Chondrocyte (in vitro differentiated cells): ENCODE measurements at places on chromosomes 11 and 22. TPM values are rescaled to one million over a fixed set of nuclear protein-coding genes. Genes with fewer than 3 reads are reported as not detected.

GRCh38 chr11:123409456-123410217 lies 20.4 kb upstream of the GRAMD1B start:
- no peak overlapping the region for H3K27ac ChIP-seq
- H3K4me1 ChIP-seq: no peaks in the 10 kb centered on the region
- DNase-seq: no peak
- H3K36me3 ChIP-seq: no peaks in the 10 kb centered on the region
- H3K27me3 ChIP-seq: peaks cover 65% of the 10 kb centered on the region

The APOL5 gene
- total RNA-seq: not detected in 3 replicates

- no peak for DNase-seq
- no peaks in the 10 kb centered on the region for H3K27me3 ChIP-seq
- no peak overlapping the region for H3K27ac ChIP-seq
- H3K4me1 ChIP-seq: peaks cover 6% of the 10 kb centered on the region
Measured at GRCh38 chr22:17164392-17165024, 5.4 kb upstream of the HDHD5 start.

The OR4B1 gene
- not detected in 3 replicates for total RNA-seq

GRCh38 chr11:9675691-9676090 lies 11.8 kb downstream of the SWAP70 start:
- H3K36me3 ChIP-seq: peaks cover 1% of the 10 kb centered on the region
- DNase-seq: no peak
- H3K27ac ChIP-seq: peak overlapping the region; percentile 66
- H3K4me3 ChIP-seq: no peak overlapping the region
- no peaks in the 10 kb centered on the region for H3K27me3 ChIP-seq
- peaks cover 36% of the 10 kb centered on the region for H3K4me1 ChIP-seq

The MIOX gene
- total RNA-seq: 0.99 to 1.6 TPM in 2 of 3 replicates, not detected in the other

DNA sequence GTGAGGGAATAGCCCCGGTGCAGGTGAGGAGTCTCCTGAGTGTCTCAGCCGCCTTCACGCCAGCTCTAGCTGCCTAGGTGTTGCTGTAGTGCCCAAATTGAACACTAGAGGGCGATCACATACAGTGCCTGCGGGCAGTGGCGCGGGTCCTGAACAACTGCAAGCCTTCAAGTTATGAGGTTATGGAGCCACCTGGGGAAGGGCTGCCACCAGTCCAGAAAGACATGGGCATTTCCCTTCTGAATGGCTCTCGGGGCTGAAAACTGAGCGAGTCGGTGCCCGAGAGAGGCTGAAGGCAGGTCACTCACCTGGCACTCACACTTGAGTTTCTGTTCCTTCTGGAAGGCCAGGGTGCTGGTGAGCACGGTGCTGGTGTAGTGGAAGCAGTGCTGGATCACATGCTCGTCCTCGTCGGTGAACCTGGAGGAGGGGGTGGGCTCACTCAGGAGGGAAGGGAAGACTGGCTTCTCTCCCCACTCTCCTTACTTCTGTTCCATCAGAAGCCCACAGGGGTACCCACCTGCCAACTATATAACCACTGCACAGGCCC lies 88.4 kb downstream of the PDE2A start:
- peaks cover 77% of the 10 kb centered on the region for H3K27me3 ChIP-seq
- no peak overlapping the region for H3K4me3 ChIP-seq
- peaks cover 19% of the 10 kb centered on the region for H3K4me1 ChIP-seq
- peak; percentile 43 for DNase-seq
- H3K36me3 ChIP-seq: peaks cover 3% of the 10 kb centered on the region

DNA sequence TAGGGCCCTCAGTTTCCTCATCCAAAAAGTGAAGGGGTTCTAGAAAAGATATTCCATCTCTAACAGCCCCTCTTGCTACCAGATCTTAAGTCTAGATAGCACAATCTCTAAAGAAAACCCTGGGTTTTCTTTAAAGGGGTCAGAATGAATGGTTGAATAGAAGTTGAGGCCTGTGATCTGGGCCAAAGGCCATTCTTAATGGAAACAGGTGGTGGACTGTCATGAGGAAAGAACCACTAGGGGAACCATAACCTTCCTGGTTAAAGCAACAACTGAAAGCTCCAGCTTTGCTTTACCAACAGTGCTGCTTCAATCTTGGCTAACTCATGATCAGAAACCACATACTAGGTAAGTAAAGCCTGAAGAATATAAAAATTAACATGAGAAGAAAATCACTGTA lies 1.8 kb downstream of the CELF1 start:
- no peaks in the 10 kb centered on the region for H3K27me3 ChIP-seq
- no peak for DNase-seq
- H3K36me3 ChIP-seq: peaks cover 1% of the 10 kb centered on the region
- H3K27ac ChIP-seq: peak overlapping the region; percentile 98

The DSCAML1 gene
- total RNA-seq: not detected in 3 replicates

DNA sequence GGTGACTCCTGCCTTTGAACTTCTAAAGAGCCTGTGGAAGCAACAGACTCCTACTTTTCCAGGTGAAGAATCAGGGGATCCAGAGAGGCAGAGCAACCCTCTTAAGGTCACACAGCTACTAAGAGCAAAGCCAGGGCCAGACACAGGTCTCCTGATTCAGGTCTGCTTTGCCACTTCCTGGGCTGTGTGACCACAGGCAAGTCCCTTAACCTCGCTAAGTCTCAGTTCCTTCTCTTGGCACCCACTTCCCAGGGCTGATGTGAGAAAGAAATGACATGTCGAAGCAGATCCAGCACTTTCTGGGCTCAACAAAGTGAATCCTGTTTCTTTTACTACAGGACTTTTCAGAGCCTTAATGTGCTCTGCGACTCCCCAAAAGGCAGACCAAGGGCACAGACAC lies 30.2 kb downstream of the UQCR10 start:
- DNase-seq: no peak
- H3K27me3 ChIP-seq: no peaks in the 10 kb centered on the region
- no peak overlapping the region for H3K27ac ChIP-seq
- peaks cover 26% of the 10 kb centered on the region for H3K36me3 ChIP-seq
- peaks cover 28% of the 10 kb centered on the region for H3K4me1 ChIP-seq

- H3K36me3 ChIP-seq: no peaks in the 10 kb centered on the region
- peak overlapping the region; percentile 89 for H3K27ac ChIP-seq
- H3K4me3 ChIP-seq: no peak overlapping the region
- DNase-seq: no peak
- peaks cover 20% of the 10 kb centered on the region for H3K4me1 ChIP-seq
Measured at GRCh38 chr11:118845369-118845768, 38.3 kb upstream of the CXCR5 start.

DNA sequence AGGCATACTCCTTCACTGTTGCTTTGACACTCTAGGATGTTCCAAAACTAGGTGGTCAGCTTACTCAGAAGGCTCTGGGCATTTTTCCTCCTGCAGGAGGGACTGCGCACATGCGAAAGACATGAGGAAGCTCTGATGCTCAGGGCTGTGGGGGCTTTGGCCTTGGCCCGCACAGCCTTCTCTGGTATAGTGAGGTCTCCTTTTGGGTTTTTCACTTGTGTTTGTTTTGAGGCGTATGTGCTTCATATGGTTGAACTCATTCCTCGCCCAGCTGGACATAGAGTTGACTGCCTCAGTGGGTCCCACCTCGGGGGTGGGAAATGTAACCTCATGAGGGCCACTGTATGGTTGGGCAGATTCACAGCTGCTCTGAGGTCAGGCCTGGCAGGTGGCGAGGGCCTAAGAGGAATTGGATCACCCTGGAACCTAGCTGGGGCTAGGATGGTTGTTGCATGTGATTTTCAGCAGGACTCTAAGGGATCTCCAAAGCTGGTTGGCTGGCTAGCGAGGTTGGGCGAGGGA lies 63.7 kb downstream of the PTPRJ start:
- H3K36me3 ChIP-seq: no peaks in the 10 kb centered on the region
- no peak overlapping the region for H3K27ac ChIP-seq
- H3K4me1 ChIP-seq: peaks cover 15% of the 10 kb centered on the region
- no peak overlapping the region for H3K4me3 ChIP-seq
- no peaks in the 10 kb centered on the region for H3K27me3 ChIP-seq

The TREH gene
- not detected in 3 replicates for total RNA-seq

The MUC5AC gene
- total RNA-seq: not detected in 3 replicates

DNA sequence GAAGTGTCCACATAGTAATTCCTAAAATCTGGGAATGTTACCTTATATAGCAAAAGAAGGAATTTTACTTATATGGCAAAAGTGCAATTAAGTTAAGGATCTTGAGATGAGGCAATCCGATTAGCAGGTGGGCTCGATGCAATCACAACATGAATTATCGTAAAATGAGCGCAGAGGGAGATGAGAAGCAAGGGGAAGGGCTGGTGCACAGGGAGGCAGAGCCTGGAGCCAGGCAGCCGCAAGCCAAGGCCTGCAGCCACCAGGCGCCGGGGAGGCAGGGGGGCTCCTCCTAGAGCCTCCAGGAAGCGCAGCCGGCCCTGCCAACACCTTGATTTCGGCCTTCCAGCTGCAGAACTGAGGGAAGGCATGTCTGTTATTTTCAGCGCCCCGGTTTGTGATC lies 85.7 kb downstream of the CELSR1 start:
- H3K27ac ChIP-seq: peak overlapping the region; percentile 1
- no peak overlapping the region for H3K4me3 ChIP-seq
- DNase-seq: no peak
- no peaks in the 10 kb centered on the region for H3K36me3 ChIP-seq
- H3K27me3 ChIP-seq: no peaks in the 10 kb centered on the region

The FIBIN gene
- total RNA-seq: 98.5 to 258 TPM (median 102 TPM) in 3 replicates

DNA sequence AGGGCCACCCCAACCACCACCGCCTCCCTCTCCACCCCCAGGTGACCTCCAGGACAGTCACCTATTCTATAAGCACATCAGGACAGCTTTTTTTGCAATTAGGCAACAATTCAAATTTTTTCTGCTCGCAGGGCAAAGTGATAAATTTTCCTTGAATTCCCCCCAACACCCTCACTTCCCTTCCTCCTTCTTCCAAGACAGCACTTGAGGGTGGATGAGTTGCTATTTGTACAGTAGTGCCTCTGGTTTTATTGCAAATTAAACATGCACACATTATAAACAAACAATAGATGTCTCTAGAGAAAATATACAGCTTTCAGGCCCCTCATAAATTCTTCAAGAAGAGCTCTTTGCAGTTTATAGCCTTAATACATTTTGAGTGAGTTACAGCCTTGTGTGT lies 80.9 kb upstream of the USP47 start:
- peaks cover 1% of the 10 kb centered on the region for H3K36me3 ChIP-seq
- no peak overlapping the region for H3K4me3 ChIP-seq
- DNase-seq: no peak
- H3K27me3 ChIP-seq: peaks cover 49% of the 10 kb centered on the region
